ENCODE measurements at places on chromosomes 3 and 15.

- DNase-seq: no peak
Observed at GRCh38 chr15:72086920-72087648, 30.9 kb downstream of the MYO9A start.

- no peak for DNase-seq
Observed at GRCh38 chr3:12758025-12758781, 856 bp downstream of the TMEM40 start.

- no peak for DNase-seq
Observed at GRCh38 chr15:65447145-65447544, 24.4 kb upstream of the IGDCC4 start.

GRCh38 chr3:185796431-185797107 is 28.3 kb downstream of the IGF2BP2 start:
- DNase-seq: no peak

GRCh38 chr3:134374105-134374790 is at the start of gene AMOTL2:
Gene AMOTL2, minus strand, starts transcription at chr3:134374447. Its CDS starts 3,014 bp downstream, at chr3:134371433.
- DNase-seq: no peak

DNA sequence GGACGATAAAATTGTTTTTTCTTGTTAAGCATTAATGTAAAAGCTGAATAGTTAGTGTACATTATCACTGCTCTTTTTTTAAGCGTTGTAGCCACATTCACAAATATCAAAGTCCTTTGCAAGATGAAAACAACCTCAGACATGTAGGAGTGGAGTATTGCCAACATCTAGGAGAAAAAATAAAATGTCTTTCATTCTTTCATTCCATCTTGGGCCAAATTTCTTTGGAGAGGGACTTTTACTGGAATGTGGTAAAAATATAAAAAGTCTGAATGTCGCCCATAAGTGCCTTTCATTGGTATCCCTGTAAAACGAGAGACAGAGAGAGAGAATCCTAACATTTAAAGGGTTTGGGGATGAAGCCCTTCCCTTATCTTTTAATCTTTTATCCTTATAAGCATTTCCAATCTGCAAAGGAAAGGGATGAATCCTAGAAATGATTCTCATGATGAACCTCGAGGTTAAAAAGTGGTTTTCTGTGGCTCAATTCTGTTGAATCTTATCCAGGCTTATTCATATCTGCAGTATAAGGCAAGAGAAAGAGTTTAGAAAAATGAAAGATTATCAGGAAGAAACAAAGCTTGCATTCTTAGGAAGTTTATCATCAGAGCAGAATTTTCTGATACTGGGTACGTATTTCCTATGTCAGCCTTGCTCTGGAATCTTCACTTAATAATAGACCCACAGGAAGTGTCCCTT is 1031.7 kb downstream of the MCTP2 start:
- DNase-seq: no peak

DNA sequence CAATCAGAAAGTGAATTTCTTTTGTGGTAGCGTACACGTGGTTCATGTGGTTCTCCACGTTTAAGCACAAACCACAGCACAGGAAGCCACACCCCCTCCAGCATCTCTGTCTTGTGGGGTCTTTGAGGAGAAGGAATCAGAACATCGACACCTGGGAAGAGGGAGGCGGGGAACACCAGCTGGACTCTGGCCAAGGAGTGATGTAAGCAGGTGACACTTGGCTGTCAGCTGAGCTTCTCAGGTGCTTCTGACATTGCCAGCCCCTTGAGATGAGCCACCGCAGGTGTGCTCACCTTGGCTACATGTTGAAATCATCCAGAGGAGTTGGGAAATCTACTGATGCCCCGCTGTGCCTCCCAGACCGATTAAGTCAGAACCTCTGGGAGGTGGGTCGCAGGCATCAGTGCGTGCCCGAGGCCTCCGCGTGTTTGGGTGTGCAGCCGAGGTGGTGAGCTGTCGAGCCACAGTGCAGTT is 85.0 kb downstream of the FAM81A start:
- no peak for DNase-seq

- no peak for DNase-seq
Observed at GRCh38 chr3:86958534-86958933, 32.4 kb downstream of the VGLL3 start.

- DNase-seq: no peak
Observed at GRCh38 chr15:65377976-65378366, at the start of gene IGDCC3. Gene IGDCC3, minus strand, starts transcription at chr15:65378002. Its CDS starts 214 bp downstream, at chr15:65377788.

DNA sequence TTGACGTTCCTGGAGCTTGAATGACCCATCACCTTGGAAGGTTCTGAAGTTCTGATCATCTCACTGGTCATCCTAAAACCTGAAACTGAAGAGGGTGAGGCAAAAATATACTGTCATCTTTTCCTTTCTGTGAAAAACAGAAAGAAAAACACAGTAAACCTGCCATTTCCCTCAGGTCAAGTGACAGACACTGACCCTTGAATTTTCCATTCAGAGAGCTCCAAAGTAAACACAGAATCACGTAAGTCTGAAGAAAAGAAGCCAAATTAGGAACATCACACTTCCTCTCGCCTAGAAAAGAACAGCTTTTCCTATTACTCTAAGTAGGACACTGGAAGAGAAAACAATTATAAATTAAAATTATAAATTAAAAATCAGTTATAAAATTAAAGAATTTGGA is 78.7 kb upstream of the TGFBR2 start:
- no peak for DNase-seq

- DNase-seq: no peak
Observed at GRCh38 chr15:39692356-39693327, 90.0 kb downstream of the FSIP1 start.

DNA sequence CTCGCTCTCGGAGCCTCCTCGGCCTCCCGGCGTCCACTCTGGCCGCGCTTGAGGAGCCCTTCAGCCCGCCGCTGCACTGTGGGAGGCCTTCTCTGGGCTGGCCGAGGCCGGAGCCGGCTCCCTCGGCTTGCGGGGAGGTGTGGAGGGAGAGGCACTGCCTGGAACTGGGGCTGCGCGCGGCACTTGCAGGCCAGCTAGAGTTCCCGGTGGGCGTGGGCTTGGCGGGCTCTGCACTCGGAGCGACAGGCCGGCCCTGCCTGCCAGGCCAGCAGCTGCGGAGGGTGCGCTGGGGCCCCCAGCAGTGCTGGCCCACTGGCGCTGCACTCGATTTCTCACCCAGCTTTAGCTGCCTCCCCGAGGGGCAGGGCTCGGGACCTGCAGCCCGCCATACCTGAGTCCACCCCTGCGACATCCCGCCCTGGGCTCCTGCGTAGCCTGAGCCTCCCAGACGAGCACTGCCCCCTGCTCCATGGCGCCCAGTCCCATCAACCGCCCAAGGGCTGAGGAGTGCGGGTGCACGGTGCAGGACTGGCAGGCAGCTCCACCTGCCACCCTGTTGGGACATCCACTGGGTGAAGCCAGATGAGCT is 765.0 kb downstream of the IGSF11 start:
- no peak for DNase-seq

DNA sequence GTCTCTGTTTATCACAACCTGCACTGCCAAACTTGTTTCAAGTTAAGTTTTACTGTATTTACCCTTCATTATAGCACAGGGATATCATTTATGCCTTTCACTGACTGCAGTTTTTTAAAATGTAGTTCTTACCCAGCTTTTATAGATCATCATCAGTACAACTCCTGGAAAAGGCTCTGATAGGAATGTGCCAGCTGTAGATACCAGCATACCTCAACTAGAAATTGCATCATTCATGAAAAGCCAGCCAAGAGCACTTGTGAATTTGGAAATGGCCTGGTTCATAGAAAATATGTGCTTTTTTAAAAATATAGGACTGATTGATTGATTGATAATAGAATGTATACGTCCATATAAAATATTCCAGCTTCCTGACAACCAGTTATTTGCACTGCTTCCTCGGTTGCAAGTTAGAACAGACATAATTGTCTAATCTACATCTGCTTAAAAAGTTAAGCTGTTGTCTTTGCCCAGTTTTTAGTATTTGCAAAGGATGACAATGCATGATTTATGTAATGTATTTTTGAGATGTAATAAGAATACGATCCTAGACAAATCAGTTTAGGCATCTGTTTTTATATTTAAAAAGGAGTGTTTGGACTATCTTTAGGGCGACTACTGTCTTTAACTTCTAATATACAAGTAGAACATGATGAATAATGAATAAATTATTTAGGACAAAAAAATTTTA is 58.5 kb downstream of the DCUN1D1 start:
- no peak for DNase-seq

- DNase-seq: no peak
Observed at GRCh38 chr15:34942363-34942762, 27.2 kb downstream of the AQR start.

DNA sequence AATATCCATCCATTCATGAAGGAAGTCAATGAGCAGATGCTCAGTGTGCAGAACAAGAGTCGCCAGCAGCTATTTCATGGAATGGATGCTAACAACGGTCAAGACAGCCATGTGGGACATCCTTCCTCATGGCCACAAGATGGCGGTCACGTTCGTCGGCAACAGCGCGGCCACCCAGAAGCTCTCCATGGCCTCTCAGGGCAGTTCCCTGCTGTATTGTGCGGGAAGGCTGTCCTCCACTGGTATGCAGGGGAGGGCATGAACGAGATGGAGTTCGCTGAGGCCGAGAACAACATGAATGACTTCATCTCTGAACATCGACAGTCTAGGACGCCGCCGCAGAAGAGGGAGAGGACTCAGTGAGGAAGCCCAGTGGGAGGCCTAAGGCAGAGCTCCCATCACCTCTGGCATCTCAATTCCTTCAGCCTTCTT is 208.3 kb downstream of the TJP1 start:
- no peak for DNase-seq

GRCh38 chr3:30733209-30733608 is 126.8 kb downstream of the TGFBR2 start:
- DNase-seq: no peak

GRCh38 chr3:153003862-153004261 is 158.2 kb upstream of the RAP2B start:
- DNase-seq: no peak

DNA sequence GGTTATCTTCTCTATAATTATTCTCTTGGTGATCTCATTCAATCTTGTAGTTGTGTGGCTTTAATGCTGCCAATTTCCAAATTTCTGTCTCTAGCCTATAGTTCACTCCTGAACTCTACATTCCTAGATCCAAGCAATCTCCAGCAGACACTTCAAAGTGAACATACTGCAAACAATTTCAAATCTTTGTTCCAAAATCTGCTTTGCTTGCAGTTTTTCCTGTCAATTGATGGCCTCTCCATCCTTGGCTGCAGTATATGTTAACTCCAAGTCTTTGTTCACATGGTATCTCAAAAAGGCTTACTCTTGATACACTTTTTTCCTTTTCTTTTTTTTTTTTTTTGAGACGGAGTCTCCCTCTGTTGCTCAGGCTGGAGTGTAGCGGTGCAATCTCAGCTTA is 17.4 kb downstream of the NAA50 start:
- DNase-seq: no peak

- DNase-seq: no peak
Observed at GRCh38 chr15:88741671-88742070, 61.6 kb upstream of the ACAN start.

- DNase-seq: no peak
Observed at GRCh38 chr3:182104881-182105280, 393.2 kb downstream of the SOX2 start.

DNA sequence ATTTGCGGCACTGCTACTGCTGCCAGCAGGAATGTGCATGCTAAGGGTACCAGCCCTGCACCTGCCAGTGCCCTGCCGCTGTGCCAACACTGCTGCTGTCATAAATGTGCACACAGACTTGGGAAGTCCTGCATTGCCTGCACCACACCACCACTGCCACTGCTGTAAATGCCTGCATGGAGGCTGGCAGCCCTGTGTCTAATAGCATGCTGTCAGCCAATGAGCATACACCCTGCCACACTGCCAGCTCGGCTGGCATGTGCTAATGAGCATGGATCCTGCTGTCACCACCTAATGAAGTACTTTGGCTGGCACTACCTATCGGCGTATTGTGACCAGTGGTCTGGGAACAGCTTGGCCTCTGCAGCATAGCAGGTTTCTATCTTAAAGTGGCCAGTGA is 981.8 kb upstream of the GBE1 start:
- no peak for DNase-seq

DNA sequence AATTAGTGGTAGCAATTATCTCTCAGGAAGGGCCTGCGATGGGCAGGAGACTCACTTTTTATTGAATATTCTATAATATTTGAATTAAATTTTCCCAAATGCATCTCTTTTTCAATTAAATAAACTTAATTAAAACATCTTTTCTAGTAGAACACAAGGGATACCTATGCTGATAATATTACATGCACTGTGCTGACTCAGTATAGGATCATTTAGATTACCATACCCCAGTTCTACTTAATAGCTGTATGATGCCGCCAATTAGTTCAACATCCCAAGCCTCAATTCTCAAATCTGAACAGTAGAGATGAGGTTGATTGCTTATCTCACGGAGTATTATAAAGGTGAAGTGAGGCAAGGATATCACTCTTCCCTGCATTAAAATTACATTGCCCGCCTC is 149.2 kb downstream of the SLCO3A1 start:
- no peak for DNase-seq

DNA sequence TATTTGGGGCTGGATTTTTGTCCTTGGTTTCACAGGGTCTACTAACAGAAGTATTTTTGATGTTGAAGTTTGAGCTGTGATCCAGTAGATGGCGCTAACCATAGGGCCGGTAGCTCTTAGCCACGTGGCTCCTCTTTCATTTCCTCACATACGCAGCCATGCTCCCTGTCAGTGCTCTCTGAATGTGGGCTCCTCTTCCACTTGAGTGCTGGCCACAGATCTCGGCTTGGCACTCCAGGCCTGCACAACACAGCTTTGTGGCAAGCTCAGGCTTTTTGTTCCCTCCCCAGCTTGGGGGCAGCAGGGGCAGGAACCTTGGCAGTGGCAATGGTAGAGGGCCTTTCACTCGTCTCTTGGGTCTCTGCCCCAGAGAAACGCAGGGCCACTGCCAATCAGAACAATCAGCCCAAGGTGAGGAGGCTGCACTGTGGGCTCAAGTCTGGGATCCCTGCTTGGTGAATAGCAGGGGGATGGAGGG is 18.6 kb upstream of the DNAAF4 start:
- no peak for DNase-seq

DNA sequence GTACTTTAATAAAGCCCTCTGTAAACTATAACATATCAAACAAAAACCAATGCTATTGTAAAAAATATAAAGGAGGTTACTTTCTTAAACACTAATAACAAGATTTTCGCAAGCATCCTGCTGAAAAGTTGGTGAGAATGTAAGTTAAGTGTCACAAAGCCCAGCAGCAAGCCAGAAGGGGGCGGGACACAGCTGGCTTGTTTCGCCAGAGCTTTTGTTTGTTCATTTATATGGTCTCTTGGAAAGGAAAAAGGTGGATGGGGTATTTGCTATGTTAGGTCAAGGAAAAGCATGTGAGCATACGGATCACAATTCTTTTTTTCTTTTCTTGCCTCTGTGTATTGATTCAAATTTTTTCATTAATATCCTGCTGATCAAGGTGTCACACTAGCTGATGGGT is 59.9 kb downstream of the HACD2 start:
- DNase-seq: no peak

DNA sequence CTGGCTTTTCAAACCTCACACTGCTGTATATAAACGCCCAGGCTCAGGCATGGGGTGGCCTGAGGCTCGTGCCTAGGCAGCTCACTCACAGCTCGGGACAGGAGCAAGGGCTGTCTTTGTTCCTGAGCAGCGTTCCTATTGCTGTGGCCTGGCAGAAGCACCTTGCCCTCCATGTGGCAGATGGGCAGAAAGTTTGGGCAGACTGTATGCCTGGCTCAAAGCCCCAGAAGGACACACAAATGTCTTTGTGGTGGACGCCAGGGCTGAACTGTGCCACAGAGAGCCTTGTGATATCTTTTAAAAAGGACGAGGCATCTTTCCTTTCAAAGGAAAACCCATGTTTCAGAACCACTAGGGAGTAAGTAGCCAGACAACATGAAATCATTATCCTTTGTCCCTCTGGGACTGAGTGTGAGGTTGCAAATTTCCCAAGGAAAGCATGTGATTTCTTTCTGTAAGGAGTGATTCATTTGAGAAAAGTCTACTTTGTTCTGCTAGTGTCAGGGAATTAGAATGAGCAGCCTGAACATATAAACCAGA is 29.3 kb upstream of the UBE2E1 start:
- DNase-seq: no peak

All from stimulated activated CD8-positive, alpha-beta memory T cell treated with anti-CD3 and anti-CD28 coated beads, Interleukin-7, amount 100 ng/mL, for 1 hour (primary cell).